HFFc6 (cell line): ENCODE measurements at places on chromosomes 5 and 9. TPM values are rescaled to one million over a fixed set of nuclear protein-coding genes. Genes with fewer than 3 reads are reported as not detected.

- peaks cover 10% of the 10 kb centered on the region for H3K27me3 ChIP-seq
- H3K4me3 ChIP-seq: no peak overlapping the region
- DNase-seq: no peak
- peaks cover 49% of the 10 kb centered on the region for H3K4me1 ChIP-seq
- H3K27ac ChIP-seq: no peak overlapping the region; the same call in 1 of the 2 replicates
- peaks cover 28% of the 10 kb centered on the region for H3K36me3 ChIP-seq
Observed at GRCh38 chr5:16826379-16827125, 109.5 kb downstream of the MYO10 start.

GRCh38 chr5:15703901-15704300, 203.9 kb downstream of the FBXL7 start:
- DNase-seq: no peak
- H3K27ac ChIP-seq: peak overlapping the region; percentile 78
- peaks cover 63% of the 10 kb centered on the region for H3K4me1 ChIP-seq
- no peaks in the 10 kb centered on the region; the same call in none of the 2 replicates for H3K27me3 ChIP-seq

- peaks cover 7% of the 10 kb centered on the region; the same call in 1 of the 2 replicates for H3K27me3 ChIP-seq
- no peaks in the 10 kb centered on the region; the same call in 1 of the 2 replicates for H3K4me1 ChIP-seq
- H3K36me3 ChIP-seq: no peaks in the 10 kb centered on the region
- H3K4me3 ChIP-seq: no peak overlapping the region
Observed at GRCh38 chr9:72337286-72337685, 27.7 kb downstream of the ZFAND5 start.

DNA sequence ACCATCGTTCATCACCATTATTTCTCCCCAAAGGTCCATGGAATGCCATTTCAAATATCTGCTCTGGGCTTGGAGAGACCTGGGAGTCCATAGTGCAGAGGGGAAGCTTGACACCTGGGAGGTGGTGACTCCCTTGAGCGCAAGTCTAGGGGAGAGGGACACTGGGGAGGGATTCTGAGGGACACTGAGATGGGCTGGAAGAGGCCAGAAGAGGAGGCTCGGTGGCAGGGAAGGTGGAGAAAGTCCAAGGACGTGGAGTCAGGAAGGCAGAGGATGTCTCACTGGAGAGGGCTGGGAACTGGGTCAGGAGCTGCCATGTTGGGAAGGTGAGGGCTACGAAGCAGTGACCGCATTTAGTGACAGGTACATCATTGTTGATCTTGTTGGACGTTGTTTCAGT, 160.3 kb upstream of the MVB12B start:
- no peaks in the 10 kb centered on the region for H3K4me1 ChIP-seq
- H3K4me3 ChIP-seq: no peak overlapping the region
- H3K27ac ChIP-seq: no peak overlapping the region
- DNase-seq: no peak
- H3K27me3 ChIP-seq: peaks cover 47% of the 10 kb centered on the region

DNA sequence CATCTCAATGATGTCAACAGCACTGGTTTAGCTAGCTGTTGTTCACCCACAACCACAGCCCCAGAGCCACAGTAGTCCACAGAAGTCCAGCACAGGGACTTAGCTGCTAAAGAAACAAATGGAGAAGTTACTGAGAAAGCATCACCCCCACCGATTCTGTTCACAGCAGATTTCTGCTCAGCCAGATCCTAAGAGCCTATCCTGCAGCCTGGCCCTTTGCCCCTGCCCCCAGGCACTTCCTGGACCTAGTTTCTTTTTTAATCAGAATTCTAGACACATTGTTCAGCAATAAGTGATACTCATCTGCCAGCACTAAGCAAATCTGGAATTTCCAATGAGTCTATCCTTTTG, 7.4 kb downstream of the B4GALT1 start:
- no peaks in the 10 kb centered on the region; the same call in 1 of the 2 replicates for H3K27me3 ChIP-seq
- peaks cover 95% of the 10 kb centered on the region for H3K4me1 ChIP-seq
- peak overlapping the region; percentile 96 for H3K4me3 ChIP-seq
- H3K27ac ChIP-seq: peak overlapping the region; percentile 92
- DNase-seq: peak; percentile 80

DNA sequence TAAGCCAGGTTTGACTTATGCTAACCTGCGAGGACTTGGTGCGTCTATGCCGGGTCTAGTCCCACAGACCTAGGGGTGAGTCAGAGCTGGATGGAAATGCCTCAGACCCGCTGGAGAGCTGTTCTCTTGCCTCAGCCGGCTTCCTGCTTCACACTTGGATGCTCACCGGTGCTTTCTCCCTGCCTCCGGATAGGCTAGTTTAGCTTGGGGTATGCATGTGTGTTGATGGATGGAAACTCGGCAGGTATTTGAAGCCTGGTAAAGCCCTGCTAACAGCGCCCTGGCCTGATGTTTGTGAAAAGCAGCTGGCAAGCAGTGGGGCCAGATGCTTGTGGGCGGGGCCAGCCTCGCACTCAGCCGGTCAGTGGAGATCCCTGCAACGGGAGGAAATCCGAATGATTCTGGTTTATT, 29.3 kb downstream of the PRRC2B start:
- DNase-seq: peak; percentile 69
- peak overlapping the region; percentile 72 for H3K4me3 ChIP-seq
- H3K27ac ChIP-seq: peak overlapping the region; percentile 90
- H3K4me1 ChIP-seq: peaks cover 56% of the 10 kb centered on the region

DNA sequence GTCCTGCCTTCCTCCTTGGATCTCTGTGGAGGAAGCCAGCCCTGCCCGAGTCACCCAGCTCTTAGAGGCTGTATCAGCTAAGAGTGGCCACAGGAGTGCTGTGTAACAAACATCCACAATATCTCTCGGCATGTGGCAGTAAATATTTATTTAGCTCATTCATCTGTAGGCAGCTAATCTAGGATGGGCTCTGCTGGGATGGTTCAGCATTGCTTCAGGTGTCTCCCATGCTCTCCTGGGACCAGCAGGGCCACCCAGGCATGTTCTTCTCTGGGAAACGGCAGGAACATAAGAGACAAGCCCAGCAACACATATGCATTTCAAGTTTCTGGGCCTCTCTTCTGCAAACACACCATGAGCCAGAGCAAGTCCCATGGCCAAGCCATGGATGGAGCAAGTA, 56.1 kb downstream of the HRH2 start:
- DNase-seq: no peak
- H3K27ac ChIP-seq: no peak overlapping the region
- no peaks in the 10 kb centered on the region for H3K27me3 ChIP-seq
- H3K4me1 ChIP-seq: no peaks in the 10 kb centered on the region
- no peak overlapping the region for H3K4me3 ChIP-seq

The RNF180 gene
- total RNA-seq: not detected in 3 replicates

The HSPB3 gene
- 3.3 to 11.8 TPM (median 8.0 TPM) in 3 replicates for total RNA-seq

The TNC gene
- total RNA-seq: 46.2 to 73.1 TPM (median 53.1 TPM) in 3 replicates
